T follicular helper cell (primary cell): ENCODE measurements at places on chromosomes 1 and 21.

- DNase-seq = no peak
Observed at GRCh38 chr1:44848456-44849181, 5.6 kb upstream of the PTCH2 start.

DNA sequence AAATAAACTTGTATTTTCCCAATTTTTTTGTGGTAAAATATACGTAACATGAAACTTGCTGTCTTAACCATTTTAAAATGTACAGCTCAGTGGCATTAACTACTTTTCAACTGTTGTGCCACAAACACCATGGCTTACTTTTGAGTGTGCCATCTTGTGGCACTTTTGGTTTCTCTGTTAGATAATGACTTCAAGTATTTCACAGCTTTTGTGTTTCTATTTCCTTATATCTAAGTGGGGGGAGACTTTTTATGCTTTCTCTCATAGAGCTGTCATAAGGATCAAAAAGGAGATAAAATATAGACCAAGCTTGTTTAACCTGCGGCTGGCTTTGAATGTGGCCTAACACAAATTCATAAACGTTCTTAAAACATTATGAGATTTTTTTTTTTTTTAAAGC lies 44.3 kb downstream of the CDC14A start:
- DNase-seq = no peak

DNA sequence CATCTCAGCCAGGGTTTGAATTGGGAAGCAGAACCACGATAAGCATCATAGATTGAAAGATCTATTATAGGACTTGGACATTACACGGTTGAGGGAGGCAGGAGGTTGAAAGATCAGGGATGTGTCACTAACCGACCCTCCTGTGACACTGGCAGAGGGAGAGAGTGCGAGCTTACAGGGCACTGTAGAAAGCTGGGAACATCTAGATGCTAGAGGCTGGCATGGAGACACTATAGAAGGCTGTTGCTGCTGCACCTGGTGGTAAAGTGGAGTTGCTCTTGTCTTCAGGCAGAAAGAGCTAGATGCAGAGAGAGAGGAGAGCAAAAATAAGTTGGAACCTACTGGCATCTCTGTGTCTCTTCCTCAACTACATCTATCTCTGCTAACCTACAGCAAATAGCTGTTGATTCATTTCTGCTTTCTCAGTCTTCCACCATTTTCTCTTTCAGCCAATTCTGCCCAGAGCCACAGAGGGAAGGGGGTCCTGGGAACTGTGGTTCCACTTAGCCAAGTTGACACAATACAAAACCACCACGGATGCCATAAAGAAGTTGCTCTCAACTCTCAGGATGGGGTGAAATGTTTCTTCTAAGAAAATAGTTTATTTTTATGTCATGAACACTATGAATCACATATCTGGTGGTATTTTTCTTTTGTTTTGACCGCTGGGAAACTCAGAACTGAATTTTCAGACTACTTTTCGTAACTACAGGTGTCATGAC lies 155.9 kb downstream of the ZNF281 start:
- DNase-seq = no peak

GRCh38 chr1:197842646-197843045 lies 59.8 kb upstream of the C1orf53 start:
- no peak for DNase-seq
